MV-4-11 (cell line): ENCODE measurements at places on chromosomes 1 and 21.

GRCh38 chr1:157162345-157162744, 24.1 kb upstream of the ETV3 start:
- no peak for DNase-seq

DNA sequence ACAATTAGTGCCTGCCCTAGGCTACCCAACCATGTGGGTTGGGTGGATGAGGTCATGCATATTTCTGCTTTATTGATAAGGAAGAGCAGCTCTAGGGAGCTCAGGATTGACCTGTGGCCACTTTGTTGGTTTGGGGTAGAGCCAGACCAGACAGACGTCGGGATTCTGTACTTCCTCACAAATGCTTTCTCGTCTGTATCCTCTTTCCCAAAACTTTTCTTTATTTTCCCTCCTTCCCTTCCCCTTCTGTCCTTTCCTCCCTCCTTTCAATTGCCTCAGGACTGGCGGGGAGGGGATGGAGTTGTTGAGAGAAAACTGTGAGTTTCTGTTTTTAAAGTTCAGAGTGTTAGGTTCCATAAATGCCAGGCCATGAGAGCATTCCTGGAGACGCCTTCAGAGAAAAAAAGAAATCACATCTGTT, 68.0 kb downstream of the UCK2 start:
- no peak for DNase-seq

DNA sequence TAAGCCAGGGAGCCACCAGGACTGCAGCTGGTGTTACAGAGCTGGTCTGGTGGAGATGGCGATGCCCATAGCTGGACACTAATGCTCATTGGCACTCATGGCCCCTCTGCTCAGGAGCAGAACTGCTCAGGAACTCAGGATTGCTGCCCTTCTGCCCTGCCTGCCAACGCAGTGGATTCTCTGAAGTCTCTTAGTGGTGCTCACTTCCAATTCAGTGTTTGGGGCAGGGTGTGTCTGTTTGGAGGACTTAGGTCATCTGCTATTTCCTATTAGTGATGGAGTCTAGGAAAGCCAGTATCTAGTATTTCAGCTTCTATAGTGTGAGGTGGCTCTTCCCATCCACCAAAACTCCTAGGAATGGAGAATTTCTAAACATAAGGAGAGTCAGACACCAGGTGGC, 29.1 kb downstream of the S100A10 start:
- no peak for DNase-seq

DNA sequence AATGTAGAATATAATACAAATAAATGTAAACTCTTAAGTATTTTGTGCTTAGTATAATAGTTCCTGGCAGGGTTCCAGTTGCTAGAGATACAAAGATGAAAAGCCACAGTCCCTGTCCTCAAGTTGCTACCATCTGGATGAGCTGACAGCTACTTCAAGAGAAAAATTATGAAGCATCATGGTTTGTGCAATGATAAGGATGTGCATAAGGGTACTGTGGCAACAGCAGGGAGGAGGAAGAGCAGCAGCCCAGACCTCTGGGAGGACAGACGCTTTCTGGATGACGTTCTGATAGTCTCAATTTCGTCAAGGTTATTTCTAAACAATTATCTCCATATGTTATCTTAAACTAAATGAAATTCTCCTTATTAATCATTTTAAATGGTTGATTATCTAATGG, 198.9 kb downstream of the NTNG1 start:
- no peak for DNase-seq

- DNase-seq, result no peak
These were observed 220.5 kb downstream of the PTPRU start for GRCh38 chr1:29456685-29457435.

DNA sequence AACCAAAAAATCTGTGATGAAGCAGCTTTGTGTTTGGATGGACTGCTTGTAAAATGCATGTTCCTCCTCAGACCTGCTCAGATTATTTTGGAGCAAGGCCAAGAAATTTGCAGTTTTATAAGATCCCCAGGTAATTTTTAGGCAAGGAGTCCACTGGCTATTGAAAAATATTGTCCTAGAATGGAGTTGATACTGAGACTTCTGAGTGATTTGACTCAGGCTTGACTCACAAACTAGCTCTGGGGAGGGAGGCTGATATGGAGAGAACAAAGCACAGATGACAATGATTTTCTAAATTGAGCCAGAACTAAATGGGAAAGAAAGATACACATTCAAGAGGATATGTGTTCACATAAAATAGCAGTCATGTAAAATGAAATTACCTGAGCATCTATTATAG, 36.7 kb downstream of the AGL start:
- no peak for DNase-seq

GRCh38 chr1:202282596-202283283, 59.0 kb downstream of the UBE2T start:
- no peak for DNase-seq

- DNase-seq, result no peak
These were observed 6.1 kb downstream of the TIE1 start for GRCh38 chr1:43306688-43307457.

DNA sequence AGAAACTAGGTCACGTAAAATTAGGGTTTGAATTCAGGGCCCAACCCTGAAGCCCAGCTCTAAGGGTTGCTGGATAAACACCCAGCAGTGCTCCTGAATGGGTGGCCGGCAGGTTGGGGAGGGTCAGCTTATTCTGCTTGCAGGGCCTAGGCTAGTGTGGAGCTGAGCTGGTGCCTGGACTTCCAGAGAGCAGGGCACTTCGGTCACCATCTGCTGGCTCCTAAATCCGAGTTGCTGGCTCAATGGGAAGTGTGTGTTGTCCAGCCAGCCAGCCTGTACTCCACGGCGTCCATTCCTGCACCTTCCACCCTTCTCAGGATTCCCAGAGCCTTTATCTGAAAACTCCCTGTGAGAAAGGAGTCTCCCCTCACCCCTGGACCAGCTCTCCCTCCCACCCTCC, 23.0 kb downstream of the TRIM67 start:
- DNase-seq, result no peak

DNA sequence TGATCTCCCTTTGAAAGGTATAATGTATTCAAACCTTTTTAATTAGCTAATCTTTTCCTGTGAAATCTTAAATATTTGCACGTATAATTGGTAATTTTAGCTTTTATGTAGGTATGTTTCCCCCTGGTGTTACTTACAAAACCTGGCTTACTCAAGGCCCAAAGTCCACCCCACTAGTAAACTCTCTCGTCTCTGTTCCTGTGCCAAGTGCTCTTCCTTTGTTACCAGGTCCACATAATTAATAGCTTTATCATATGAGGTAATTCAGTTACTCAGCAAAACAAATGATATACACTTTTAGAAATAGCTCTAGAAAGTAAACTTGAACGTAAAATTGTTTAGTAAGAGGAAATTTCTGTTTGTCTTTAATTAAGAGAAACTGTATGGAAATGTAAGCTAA, 36.7 kb downstream of the NFIA start:
- no peak for DNase-seq

DNA sequence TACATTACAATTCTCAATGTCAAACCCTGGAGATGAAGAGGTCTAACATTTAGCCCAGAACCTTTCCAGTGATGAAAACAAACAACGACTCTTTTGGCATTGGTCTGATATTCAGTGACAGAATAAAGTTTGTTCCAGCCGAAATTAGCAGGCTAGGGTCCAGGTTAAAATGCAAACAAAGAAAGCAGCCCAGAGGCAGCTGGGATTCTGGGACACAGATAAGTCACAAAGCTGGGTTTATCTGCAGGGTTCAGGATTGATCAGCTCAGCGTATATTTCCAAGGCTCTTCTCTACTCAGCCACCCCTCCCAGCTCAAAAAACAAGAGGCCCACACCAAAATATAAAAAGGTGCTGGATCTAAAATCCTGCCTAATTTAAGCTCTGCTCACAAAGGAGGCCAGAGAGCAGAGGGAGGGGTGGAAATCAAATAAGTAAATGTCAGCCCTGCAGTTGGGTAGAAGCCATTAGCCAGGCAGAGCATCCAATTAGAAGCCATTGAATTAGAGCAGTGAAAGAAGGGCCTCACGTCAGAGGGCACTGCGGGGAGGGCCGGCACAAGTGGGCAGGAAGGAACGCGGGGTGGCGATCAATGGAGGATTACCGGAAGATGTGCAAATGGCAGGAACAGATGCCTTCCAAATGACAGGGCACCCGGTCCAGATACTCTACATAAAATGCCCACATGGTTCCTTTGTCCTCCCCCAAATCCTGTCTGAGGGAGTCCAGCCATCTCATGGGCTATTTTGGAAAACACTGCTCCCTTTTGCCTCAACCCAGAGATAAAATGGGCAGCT, 3.2 kb upstream of the KLHDC8A start:
- DNase-seq, result no peak

- DNase-seq, result no peak
These were observed 154.4 kb downstream of the NR5A2 start for GRCh38 chr1:200181861-200182260.

DNA sequence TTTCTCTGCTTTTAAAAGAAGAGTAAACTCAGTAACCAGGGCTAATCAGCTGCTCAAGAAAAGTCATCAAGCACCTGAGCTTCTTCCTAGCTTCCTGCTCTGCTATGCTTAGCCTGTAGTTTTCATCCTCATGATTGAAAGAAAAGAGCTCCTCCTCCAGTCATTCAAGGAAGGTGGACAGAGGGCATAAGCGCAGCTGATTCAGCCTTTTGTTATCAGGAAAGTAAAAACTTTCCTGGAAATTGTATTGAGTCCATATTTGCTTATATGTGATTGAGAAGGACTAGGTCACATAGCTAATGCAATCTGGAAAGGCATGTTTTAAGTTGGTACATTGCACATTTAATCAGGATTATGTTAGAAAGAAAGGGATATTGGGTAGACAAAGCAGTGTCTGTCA, 8.5 kb upstream of the BACH1 start:
- no peak for DNase-seq

GRCh38 chr1:55010887-55011217, 12.1 kb downstream of the BSND start:
- DNase-seq, result no peak

DNA sequence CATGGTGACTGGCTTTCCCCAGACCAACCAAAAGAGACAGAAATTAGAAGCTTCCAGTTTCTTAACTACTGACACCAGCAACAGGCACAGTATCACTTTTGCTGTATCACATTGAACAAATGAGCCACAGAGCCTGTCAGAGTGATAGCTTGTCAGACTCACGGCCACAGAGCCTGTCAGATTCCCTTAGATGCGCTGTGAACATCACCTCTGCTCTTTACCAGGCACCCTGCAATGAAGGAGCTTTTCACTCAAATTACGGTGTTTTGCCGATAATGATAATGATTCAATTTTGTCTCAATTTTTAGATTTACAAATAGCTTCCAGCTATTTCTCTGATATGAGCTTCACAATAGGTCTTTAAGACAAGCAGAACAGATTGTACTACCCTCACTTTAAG, 107.9 kb upstream of the GNG12 start:
- DNase-seq, result no peak

DNA sequence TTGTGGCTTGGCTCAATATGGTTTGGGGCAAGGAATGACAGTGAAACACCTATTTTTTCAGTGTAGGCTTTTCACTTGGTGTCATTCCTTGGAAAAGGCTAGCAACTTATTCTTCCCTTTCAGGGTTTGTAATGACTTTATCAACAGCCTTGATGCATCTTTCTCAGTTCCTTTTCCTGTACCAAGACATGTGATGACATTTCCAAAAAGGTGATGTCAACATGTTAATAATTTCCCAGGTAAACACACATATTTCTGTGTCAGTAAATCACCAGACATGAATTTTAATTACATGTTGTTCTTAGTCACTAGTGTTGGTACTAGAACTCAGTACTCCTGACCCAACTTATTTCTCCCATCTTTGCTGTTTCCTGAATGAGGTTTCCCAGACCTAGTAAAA, 37.8 kb upstream of the RRP15 start:
- DNase-seq, result no peak

DNA sequence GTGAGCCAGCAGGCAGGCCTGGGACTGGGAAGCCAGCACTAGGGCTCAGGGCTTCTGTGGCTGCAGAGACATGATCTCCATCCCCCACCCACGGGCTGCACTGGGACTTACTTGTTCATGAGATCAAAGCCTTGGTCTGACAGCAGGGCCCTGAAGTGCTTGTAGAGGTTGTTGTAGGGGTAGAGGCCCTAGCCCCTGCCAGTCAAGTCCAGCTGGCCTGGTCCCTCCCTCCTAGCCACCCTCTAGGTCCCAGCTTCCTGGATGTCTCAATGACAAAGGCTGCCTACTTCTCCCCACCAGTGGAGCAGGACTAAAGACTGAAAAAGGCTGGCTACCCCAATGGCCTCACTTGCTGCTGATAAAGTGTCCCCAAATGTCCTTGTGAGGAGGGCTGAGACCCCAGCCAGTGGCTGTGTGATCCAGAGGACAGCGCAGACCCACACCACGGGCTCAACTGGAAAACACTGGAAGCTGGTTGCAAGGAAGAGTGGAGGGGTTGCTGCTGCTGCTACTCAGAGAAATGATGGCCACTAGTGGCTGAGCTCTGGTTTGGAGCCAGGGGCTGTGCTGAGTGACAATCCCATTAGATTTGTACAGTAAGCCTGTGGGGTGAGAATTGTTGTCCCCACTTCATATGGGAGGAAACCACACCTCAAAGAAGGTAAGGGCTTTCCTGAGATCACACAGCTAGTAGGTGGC, 1.4 kb downstream of the HTR1D start:
- DNase-seq, result no peak

GRCh38 chr1:88867743-88868521, 23.4 kb downstream of the GTF2B start:
- no peak for DNase-seq

DNA sequence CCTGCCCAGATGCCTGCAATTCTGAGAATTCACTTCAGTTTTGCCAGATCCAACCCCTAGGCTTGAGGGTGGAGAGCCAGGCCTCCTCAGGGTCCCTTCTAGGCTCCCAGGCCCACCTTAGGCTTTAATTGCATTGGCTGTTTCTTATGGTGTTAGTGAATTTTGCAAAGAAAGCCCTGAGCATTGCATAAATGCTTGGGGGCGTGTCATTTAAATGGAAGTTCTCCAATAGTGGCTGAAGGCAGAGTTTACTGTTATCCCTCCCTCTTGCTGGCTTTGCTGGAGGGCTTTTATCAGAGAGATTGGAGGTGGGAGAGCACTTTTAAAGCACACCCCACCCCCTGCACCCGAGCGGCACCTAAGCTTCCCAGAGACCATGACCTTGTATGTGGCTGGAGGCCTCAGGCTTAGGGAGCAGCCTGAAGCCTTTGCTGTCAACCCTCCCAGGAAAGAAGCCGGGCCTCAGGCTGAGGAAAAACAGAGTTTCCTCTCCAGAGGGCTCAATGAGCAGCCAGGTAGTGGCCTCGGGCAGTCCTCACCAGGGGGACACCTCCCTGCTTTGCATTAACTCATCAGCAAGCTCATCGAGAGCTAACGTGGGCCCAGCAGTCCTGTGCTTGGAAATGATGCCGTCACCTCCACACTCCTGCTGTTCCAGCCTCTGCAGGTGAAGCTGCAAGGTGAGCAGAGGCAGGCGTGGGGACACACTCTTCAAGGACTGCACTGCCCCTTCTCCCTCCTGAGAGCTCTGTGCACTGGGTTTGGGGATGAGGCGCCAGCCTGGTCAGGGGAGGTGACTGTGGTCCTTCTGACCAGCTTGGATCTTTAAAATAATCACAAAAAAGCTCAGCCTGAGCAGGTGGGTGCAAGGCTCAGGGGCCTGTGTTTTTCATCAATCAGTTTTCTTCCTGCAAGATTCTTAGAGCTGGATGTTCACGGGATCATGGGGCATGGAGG, 58.0 kb downstream of the STUM start:
- no peak for DNase-seq
